ENCODE measurements at places on chromosomes 5 and 9.

- no peak for DNase-seq
These were observed 8.5 kb upstream of the SNX24 start for GRCh38 chr5:122836947-122837346.

DNA sequence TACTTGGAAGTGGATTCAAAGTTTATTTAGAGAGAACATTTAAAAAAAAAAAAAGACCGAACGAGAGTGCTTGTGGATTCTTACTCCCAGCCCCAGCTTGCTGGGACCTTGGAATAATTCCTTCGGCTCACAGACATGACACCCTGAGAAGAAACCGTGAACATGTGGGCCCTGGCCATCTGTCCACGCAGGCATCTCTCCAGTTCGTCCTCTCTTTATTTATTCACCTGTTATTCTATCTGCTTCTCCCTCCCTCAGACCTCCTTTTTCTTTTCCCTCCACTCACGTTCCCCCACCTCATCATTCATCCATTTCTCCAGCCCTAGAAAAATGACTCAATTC, 93.7 kb upstream of the PHYKPL start:
- no peak for DNase-seq

GRCh38 chr5:10981932-10982331, 220.9 kb upstream of the DAP start:
- no peak for DNase-seq

DNA sequence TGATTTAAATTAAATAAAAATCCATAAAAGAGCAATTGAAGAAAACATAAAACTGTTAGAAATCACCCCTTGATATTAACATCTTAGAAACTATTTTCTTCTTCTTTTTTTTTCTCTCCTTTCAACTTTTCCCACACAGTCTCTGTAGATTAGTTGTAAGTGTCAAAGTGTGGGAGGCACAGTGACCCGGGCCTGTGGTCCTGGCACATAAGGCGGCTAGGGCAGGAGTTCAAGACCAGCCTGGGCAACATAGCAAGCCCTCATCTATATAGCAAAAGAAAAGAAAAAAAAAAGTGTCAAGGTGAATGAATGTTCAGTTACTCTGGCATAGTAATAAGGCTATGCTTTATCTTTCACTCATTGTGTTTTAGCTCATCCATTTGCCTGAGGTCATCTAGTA, 14.2 kb downstream of the RORB start:
- no peak for DNase-seq

DNA sequence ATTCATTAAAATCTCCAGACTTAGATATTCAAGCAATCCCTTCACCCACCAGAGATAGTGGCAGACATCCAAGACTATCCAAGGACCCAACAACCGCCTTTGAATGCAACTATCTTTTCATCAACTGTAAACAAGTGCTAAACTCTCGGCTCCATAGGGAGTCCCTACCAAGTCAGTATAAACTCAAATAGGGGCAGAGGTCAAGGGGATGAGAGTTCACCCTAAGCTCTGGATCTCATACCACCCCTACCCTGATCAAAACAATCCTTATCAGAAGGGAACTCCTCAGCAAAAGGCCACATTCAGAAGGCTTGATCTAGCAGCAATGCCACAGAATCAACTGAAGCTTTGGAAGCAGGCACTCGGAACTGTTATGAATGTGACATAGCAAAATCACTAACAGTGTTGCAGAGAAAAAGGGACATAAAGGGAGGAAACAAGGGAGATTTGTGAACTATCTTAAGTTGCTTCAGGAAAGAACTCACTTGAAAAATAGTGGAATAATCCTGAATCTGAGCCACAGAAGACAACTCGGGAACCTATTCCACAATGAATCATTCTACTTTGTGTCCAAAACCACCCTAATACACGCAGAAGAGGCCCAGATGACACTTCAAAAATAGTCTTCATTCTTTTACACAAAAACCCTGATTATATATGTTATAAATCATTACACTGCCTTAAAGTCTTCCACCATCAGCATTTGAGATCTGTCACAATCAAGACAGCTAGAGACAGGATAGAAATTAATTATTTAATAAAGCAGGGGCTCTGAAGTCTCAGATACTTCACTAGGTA, 49.8 kb downstream of the NR6A1 start:
- DNase-seq: no peak

DNA sequence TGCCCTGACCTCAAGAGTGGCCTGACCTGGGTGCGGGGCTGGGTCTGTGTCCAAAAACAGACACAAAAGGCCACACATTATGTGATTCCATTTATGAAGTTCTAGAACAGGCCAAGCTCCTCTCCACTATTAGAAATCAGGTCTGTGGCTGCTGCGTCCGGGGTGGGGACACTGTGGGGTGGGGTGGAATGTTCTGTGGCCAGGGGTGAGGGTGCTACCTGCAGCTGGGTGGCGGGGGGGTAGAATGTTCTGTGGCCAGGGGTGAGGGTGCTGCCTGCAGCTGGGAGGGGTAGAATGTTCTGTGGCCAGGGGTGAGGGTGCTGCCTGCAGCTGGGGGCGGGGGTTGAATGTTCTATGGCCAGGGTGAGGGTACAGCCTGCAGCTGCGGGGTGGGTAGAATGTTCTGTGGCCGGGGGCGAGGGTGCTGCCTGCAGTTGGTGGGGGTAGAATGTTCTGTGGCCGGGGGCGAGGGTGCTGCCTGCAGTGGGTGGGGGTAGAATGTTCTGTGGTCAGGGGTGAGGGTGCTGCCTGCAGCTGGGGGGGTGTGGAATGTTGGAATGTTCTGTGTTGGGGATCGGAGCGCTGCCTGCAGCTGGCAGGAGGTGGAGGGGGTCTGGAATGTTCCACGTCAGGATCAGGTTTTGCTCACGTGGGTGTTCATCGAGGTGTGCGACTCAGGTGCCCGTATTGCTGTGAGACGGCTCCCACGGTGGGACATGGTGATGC, 8.3 kb downstream of the LCN12 start:
- DNase-seq: no peak

GRCh38 chr5:1423901-1424603, 21.2 kb downstream of the SLC6A3 start:
- DNase-seq: no peak

DNA sequence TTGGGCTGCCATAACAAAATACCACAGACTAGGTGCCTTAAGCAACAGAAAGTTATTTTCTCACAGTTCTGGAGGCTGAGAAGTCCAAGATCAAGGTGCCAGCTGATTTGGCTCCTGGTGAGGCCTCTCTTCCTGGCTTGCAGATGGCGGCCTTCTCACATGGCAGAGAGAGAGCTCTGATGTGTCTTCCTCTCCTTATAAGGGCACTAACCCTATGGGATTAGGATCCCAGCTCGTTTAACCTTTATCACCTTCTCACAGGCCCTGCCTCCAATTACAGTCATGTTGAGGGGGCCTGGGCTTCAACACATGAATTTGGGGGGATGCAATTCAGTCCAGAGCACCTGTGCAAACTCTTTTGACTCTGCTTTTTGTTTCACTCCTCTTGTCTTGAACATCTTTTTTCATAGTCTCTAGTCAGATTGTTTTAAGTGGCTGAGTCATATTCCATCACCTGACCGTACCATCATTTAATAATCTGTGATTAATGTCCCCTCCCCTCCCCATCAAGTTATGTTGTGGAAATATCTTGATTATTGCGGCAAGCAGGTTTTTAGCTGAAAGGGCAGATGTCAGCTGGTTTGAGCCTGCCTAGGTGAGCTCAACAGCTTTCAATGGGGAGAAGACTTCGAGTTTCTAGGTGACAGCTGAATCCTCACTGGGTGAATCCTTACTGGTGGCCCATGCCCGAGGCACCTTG, 61.8 kb downstream of the NDFIP1 start:
- DNase-seq: no peak

- no peak for DNase-seq
These were observed 1951.4 kb upstream of the WWC1 start for GRCh38 chr5:166340039-166340438.

DNA sequence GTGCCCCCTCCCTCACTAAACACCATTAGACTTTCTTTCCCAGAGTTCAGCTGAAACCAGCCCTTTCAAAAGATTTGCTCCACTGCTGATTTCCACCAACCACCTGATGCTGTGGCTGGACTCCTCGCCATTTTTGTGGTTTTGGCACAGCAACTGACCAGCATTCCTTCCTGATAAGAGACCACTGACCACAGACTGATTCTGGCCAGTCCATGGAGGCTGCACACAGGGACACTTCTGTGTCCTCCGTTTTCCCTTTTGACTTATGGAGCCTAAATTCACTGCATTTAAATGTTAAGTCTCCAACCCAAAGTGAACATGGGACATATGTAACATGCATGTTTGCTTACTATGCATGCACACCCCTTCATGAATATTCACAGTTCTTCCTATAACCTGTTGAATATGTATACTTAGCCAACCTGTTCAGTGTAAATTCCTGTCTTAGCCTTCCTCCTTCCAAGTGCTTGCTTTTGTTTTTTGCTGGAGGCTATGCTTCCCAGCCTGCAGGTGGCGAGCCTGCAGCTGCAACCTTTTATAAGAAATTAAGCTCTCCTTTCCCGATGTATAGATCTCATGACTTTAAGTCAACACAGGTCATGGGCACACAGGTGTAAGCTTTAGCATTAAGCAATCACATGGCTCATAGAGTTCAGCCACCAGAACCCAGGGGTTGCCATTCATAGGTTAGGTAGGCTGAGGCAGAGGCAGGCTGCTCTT, 78.7 kb downstream of the ACTL7B start:
- DNase-seq: no peak

DNA sequence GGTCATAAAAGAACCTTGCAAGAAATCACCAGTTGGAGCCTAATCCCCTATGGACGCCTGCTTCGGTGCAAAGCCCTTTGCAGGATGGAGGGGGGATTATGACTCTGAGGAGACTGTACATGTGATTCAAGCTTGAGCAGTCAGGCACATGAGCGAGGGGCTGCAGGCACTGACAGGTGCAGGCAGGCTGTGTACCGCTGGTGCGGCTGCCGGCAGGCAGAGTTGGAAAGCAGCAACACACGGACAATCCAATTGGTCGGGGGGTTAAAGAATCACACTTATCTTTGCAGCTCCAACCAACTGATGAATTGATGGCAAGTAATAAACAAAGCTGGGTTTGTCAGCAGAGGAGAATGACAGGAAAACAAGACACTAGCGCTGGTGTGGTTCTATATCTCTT, 5.7 kb downstream of the WHRN start:
- DNase-seq: peak; percentile 66

GRCh38 chr5:127814588-127814973, 111.4 kb downstream of the CCDC192 start:
- no peak for DNase-seq

- DNase-seq: no peak
These were observed 5.0 kb downstream of the GBGT1 start for GRCh38 chr9:133158695-133159094.

GRCh38 chr5:147455822-147456450, 53.9 kb downstream of the DPYSL3 start:
- no peak for DNase-seq

- DNase-seq: no peak
These were observed 64.3 kb upstream of the RUFY1 start for GRCh38 chr5:179485845-179486575.

GRCh38 chr5:142491270-142491669, 166.4 kb upstream of the SPRY4 start:
- peak; percentile 31 for DNase-seq

- DNase-seq: no peak
These were observed 86.5 kb upstream of the PLPP1 start for GRCh38 chr5:55621229-55621628.

GRCh38 chr9:27572918-27573633, at the start of gene C9orf72:
C9orf72 (minus strand) TSS chr9:27573481; CDS start chr9:27567120, 6,361 bp downstream.
- DNase-seq: peak; percentile 88

- no peak for DNase-seq
These were observed 115.9 kb upstream of the LPAR1 start for GRCh38 chr9:111154081-111154562.

Data from kidney (tissue), 22 donors.